ENCODE measurements at places on chromosomes 5 and 9.

DNA sequence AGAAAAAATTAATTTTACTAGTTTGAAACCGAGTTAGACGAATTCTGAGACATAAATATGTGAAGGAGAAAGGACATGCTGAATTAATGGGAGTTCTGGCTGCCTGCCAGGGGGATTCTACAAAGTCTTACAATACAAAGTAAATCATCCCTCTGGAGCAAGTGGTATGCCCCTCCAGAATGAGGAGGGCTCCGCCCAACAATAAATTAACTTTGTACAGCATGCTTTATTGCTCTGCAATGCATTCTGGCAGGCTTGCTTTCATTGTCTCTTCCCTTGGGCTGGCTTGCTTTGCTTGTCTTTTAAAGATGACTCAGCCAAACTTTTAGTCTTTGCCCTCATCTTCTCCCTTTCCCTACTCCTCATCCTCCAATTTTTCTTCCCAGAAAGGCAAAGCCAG, 11.7 kb upstream of the PCDHB1 start:
- DNase-seq: no peak

- no peak for DNase-seq
Measured at GRCh38 chr5:74041913-74042312, 415.9 kb downstream of the ARHGEF28 start.

GRCh38 chr9:112252194-112252593, 77.1 kb upstream of the SUSD1 start:
- DNase-seq: no peak

GRCh38 chr9:36035006-36035405, 1.7 kb upstream of the RECK start:
- no peak for DNase-seq

DNA sequence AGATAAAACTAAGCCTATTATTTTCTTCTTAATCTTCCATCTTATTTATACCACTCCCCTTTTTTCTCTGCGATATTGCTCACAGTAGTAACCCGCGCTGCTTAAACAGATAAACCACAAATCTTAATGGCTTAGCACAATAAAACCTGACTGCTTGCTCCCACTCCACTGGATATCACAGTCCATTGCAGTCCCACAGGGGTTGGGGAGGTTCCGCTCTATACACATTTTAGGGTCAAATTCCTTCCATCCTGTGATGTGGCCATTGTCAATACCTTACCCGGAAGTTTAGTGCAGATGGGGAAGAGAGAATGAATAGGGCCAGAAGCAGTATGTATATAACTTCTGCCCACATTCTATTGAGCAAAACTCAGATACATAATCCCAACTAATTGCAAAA, 193.7 kb downstream of the RAB3C start:
- DNase-seq: no peak

- no peak for DNase-seq
Measured at GRCh38 chr9:110573305-110573704, 6.2 kb downstream of the SVEP1 start.

DNA sequence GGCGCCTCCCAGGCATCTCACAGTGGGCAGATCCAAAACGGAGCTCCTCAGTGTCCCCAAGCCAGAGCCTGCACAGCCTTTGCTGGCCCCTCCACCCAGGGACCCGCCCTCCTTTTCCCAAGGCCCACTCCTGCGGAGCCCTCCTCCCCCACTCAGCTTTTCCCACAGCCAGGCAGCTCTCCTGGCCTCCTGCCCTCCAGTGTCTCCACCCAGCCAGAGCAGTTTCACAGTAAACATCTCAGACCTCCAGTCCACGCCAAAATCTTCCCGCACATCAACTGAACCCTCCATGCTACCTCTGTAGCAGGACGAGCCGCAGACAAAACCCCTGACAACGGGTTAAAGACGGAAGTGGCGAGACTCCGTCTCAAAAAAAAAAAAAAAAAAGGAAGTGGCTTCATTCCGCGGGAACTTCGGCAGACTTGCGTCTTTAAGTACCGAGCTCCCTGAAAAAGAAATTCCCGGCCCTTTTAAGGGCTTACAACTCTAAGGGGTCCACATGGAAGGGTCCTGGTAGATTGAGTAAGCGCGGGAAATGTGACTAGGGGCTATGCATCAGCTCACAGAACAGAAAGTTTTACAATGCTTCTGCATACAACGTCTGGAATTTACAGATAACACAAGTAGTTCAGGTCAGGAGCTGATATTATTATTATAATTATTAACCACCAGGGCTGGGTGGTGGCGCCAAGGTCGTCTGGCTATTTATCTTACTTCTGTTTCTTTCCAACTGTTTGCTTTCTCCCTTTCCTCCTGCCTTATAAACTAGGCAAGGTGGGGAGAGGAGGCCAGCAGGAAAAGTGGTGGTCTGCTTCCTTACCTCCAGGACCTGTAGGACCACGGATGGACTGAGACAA, 11.4 kb upstream of the GRIN1 start:
- peak; percentile 66 for DNase-seq

- DNase-seq: no peak
Measured at GRCh38 chr9:136784997-136785361, 6.2 kb upstream of the TMEM141 start.

DNA sequence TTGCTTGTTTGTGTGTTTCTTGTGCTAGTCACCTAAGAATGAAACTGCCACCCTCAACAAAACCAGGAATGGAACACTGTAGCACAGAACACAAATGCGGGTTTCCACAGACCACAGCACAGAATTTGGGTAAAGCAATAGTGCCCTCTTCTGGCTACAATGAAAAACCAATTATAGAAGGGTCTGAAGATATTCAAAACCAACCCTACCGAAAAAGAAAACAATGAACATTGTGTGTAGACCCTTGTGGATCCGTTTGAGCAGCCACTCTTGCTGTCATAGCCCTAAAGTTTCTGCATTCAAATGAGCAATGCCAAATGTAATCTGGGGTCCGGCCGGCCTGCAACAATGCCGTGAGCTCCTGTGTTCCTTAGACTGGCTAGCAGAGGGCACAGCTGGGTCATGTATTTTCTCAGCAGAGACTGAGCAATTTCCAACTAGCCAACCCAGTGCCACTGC, 8.3 kb upstream of the ENC1 start:
- DNase-seq: no peak

DNA sequence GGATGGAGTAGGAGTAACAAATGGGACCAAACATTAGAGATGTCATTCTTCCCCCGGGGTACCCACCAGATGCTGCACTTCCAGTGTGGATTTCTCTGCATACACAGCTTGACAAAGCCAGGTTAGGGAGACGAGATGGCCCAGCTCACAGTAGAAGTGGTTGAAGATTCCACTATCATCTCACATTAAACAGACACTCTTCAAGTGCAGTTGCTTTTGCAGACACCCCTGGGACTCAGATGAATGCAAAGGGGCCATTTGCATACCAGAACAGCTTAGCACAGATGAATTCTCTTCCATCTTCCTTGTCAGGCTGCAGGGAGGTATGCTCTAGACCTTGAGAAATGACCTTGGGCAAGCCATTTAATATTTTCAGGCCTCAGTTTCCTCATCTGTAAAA, 12.6 kb upstream of the C5orf58 start:
- DNase-seq: no peak

GRCh38 chr5:8410618-8411017, 541.7 kb downstream of the MTRR start:
- DNase-seq: no peak

DNA sequence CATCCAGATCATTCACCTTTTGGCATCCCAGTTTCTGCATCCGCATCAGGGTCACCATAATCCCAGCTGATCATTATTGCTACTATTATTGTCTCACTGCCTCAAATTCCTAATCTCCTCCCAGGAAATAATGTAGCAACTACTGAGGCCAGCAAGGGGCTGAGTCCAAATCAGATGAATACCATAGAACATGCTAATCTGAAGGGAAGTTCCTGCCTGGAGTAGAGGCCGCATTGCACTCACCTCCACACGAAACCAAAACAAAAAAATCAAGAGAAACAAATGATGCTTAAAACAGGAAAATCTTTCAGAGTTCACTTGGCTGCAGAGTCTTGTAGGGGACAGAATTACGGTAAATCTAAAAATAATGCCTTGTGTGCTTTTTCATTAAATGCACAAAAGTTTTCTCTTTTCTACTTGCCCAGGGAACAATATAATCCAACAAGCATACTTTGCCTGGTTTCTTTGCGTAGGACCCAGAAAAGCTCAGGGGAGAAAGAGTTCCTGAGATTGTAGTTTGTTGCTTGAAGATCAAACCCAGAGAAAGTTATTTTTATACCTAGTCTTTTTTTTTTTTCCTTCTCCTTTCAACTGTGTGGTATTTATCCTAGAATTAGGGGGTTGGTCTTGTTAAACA, 87.7 kb upstream of the KLF4 start:
- DNase-seq: no peak

DNA sequence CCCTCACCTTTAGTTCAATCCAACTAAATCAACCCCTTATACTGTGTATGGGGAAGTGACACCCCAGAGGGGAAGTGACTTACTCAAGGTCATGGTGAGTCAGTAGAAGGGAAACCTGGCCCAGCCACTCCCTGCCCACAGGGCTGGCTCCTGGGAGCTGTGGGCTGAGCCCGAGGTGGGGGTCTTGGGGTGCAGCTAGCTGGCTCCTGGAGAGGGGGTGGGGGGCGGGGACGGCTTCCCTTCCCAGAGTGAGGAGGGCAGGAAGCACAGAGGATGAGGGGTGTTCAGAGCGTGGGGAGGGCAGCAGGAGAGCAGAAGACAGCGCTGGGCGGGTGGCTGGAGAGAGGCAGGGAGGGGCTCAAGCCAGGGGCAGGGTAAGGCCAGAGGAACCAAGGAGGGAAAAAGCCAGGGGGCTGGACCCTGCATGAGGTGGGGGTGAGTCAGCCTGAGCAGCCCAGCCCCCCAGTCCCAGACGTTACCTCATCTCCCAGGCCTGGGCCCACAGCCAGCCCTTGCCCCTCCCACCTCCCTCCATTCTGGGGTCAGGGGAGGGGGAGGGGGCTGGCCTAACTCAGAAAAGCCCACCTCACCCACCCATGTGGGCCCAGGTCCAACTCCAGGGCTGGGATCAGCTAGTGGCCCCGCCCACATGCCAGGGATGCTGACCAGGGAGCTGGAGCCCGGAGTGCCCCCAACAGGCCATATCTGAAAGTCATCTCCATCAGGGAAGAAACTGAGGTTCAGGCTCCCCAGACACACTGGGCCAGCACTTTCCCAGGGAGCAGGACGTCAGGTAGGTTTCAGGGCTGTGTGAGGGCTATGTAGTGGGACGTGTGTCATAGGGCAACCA, 2.8 kb downstream of the PDLIM7 start:
- DNase-seq: peak; percentile 58

- no peak for DNase-seq
Measured at GRCh38 chr9:137299203-137299565, 2.9 kb downstream of the NRARP start.

- no peak for DNase-seq
Measured at GRCh38 chr5:122413722-122414121, 101.7 kb downstream of the SNCAIP start.

DNA sequence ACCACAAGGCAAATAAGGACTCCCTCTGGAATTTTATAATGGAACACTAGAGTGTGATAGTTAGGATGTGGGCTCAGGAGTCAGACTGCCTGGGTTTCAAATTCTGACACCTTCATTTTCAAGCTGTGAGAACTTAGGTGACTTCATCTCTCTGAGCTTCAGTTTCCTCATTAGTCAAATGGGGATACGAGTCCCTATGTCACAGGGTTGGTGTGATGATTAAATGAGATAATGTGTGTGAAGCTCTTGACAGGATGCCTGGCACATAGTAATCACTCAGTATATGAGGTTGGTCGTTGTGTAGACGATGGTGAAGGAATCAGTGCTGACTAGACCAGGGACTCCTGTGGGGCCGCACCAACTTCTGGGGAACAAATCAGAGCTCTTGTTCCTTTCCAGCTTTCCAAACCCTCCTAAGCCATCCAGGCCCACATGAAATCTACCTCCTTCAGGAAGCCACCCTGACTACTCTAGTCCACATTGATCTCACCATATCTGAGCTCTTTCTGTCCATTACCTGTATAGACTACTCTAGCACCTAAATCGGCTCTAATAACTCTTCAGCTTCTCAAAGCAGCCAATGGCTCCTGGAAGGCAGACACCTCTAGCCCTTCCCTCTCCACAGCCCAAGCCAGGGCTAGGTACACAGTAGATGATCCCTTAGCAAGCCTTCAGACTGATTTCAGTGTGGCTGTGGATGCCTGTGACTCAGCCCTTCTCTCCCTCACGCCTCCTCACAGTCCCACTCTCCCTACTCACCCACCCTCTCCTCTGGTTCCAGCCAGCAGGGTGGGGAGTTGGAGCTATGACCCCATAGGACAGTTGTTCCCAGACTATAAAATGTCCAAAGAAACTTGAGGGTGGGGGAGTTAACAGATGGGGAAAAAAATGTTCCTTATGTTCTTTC, 2.5 kb upstream of the TCF7 start:
- no peak for DNase-seq

DNA sequence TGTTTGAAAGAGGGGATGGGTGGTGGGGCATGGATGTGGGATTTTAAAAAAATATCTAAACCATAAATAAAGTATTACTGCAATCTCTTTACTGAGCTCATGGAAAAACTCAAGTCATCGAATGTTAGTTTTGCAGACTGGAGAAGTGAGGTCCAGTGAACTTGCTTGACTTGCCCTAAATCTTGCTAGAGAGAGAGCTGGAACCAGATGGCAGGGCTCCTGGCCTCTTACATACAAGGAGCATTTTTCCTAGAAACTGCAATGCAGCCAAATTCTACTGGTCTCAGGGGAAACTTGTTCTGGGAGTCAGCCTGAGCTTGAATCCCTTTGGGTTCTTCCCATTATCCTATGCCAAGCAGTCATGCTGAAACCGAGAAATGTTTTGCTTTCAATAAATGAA, 2.9 kb upstream of the TGFBI start:
- DNase-seq: no peak

DNA sequence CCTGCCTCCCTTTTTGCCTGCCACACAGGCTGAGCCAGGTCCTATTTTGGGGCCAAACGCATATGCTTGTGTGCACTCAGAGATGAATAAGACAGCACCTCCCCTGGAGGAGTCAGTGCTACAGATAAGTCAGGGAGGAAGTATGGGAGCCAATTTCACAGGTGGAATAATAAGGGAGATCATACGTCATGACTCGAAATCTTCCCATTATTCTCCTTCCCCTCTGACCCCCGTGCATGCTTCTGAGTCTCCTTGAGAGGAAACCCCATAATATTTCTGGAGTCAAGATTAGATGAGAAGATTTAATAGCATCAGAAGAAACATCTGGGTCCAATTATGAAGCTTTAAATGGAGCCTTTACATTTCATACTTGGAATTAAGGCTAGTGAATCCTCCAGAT, 15.1 kb upstream of the ZCCHC7 start:
- no peak for DNase-seq

- DNase-seq: no peak
Measured at GRCh38 chr9:119810645-119811429, 441.6 kb upstream of the BRINP1 start.

- no peak for DNase-seq
Measured at GRCh38 chr5:114358329-114358728, 3.5 kb upstream of the KCNN2 start.

- no peak for DNase-seq
Measured at GRCh38 chr9:128552744-128553440, 505 bp downstream of the SPTAN1 start.

- no peak for DNase-seq
Measured at GRCh38 chr5:34057118-34057517, 14.1 kb upstream of the C1QTNF3 start.

- no peak for DNase-seq
Measured at GRCh38 chr5:53552561-53552960, 7.9 kb upstream of the NDUFS4 start.

Data from GF-D8 (cell line).